Amniotic epithelial cell (primary cell): ENCODE measurements at places on chromosomes 3 and 15.

DNA sequence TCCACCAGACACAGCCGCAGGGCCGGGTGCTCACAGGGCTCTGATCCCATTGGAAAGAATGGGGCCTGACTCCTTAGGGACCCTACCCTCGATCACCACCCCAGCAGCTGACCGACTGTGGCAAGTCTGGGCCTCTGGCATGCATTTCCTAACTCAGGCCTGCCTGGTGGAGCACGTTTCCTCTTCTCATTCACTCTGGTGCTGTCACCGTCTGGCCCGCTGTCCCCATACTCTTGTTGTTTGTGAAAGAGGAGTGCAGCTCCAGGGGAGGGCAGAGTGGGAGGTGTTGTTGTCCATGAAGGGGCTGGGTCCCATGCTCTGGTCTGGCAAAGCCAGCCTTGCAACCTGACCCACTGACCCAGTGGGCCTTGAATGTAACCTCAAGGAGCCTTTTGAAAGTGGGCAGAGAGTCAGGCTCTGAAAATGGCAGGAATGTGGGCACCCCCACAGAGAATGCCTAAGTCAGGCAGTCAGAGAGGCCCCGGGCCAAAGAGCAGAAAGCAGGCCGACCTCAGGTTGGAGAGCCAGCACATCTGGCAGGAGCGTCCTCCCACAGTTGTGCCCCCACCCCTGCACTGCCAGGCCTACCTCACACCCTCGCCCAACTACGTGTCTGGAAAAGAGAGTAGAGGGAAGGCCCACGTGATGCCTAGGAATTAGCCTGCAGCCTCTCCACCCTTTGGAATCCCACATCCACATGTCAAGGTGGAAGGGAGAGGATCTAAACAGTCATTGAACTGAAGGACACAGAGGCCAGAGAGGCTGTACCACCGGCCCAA, 10.9 kb downstream of the SEMA7A start:
- peak; percentile 92 for DNase-seq

GRCh38 chr15:41011055-41011815, 58.0 kb downstream of the CHAC1 start:
- DNase-seq, result no peak

- DNase-seq, result no peak
Measured at GRCh38 chr3:46578973-46579755, 13.1 kb upstream of the LRRC2 start.

GRCh38 chr3:176159796-176160195, 1037.5 kb downstream of the TBL1XR1 start:
- no peak for DNase-seq

- DNase-seq, result no peak
Measured at GRCh38 chr3:49148159-49148558, 15.3 kb upstream of the LAMB2 start.

DNA sequence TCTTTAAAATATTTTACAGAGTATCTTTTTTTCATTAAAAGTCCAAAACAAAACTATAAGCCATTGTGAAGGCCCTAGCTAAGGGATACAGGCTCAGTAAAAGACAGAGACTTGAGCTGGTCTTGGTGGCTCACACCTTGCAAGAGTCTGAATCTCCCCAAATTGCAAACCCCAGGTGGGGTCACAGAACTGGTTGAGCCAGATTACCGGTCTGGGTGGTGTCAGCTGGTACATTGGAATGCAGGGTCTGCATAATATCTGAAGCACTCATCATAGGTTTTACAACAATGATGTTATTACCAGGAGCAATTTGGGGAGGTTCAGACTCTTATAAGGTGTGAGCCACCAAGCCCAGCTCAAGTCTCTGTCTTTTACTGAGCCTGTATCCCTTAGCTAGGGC, 201.2 kb upstream of the ARPP21 start:
- DNase-seq, result no peak

GRCh38 chr3:120438216-120438615, 12.6 kb downstream of the FSTL1 start:
- no peak for DNase-seq

DNA sequence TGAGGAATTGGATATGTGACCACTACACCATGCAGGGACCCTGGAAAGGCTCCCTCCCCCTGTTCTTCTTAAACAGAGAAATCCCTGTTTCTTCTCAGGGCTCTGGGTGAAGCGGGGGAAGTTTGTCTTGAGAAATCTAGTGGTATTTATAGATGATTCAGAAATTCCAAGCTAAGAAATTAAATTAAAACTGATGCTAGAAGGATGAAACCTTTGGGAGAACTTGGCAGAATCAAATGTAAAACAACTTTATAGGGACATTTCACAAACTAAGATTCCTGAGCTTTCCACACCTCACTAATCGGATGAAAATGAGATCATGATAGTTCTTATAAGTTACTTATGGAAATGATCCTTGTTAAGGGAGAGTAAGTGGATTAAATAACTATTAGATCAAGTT, 54.2 kb downstream of the FBXL2 start:
- peak; percentile 31 for DNase-seq

GRCh38 chr3:124463234-124463633, 267.0 kb upstream of the UMPS start:
- DNase-seq, result no peak
